ENCODE measurements at places on chromosomes 4 and X. TPM values are rescaled to one million over a fixed set of nuclear protein-coding genes. Genes with fewer than 3 reads are reported as not detected.

The BMX gene
- total RNA-seq = not detected

The LEF1 gene
- total RNA-seq = 130 TPM

The TSPAN5 gene
- total RNA-seq = 22.9 TPM

The TSC22D3 gene
- total RNA-seq = 88.1 TPM

The SPANXA1 gene
- total RNA-seq = not detected

The RAP2C gene
- 43.4 TPM for total RNA-seq

The GPR82 gene
- total RNA-seq = 0.19 TPM

The GAGE1 gene
- total RNA-seq = not detected

The SLC30A9 gene
- total RNA-seq = 47.8 TPM

The UBE2D3 gene
- total RNA-seq = 460 TPM

GRCh38 chrX:40550066-40550465 lies 30.7 kb upstream of the ATP6AP2 start:
- DNase-seq = no peak

- no peak for DNase-seq
Measured at GRCh38 chr4:147717878-147718277, 14.0 kb upstream of the ARHGAP10 start.

- no peak for DNase-seq
Measured at GRCh38 chr4:161650812-161651211, 513.0 kb downstream of the FSTL5 start.

GRCh38 chr4:113882668-113883067 lies 96.8 kb downstream of the ARSJ start:
- no peak for DNase-seq

- DNase-seq = no peak
Measured at GRCh38 chr4:70634482-70634881, 5.9 kb downstream of the ENAM start.

GRCh38 chr4:73387552-73387951 lies 16.5 kb upstream of the ALB start:
- DNase-seq = no peak

GRCh38 chr4:110869862-110870572 lies 247.1 kb upstream of the PITX2 start:
- no peak for DNase-seq

DNA sequence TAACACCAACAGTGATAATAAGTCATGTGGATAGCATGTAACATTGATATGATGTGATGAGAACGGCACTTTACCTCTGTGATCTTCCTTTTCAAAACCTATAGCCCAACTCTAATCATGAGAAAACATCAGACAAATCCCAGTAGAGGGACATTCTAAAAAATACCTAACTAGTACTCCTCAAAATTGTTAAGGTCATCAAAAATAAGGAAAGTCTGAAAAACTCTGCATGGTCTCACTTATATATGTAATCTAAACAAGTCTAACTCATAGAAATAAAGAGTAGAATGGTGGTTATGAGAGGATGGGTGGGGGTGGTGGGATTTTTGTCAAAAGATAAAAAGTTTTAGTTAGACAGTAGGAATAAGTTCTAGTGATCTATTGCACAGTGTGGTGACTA lies 243.9 kb upstream of the GRIA3 start:
- DNase-seq = no peak

DNA sequence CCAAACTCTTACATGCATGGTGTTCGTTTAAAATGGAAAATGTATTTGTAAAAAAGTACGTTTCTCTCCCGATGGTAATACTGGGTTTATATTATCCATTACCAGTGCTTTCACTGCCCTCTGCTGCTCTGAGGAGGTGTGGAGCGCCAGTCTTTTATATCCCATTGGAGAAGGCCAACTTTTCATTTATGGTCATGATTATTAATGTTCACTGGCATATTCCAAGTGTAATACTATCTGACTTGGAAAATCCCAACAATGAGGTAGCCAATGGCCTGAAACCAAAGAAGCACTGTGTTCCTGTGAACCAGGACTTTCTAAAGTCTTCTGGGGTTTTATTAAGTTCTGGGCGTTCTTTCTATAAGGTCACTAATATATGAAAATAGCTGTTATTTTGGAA lies 80.7 kb downstream of the SYNPO2 start:
- DNase-seq = no peak

GRCh38 chr4:52904421-52904820 lies 42.3 kb downstream of the RASL11B start:
- no peak for DNase-seq

- DNase-seq = no peak
Measured at GRCh38 chr4:786861-787300, 39.0 kb downstream of the CPLX1 start.

DNA sequence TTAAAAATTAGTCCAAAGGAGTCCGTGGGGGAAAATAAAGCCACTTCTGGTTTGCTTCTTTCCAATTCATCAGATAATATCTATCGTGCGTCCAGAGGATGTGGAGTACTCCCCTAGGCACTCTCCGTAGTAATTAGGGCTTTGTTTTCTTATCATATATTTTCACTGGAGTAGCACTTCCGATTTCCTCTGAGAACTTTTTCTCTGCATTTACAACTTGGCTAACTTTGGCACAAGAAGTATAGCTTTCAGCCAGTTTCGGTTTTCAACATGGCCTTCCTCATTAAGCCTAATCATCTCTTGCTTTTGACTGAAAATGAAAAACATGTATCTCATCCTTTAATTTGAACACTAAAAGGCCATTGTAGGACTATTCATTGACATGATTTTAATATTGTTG lies 80.5 kb downstream of the CASP3 start:
- DNase-seq = no peak

- DNase-seq = no peak
Measured at GRCh38 chr4:93416344-93417128, 412.0 kb upstream of the ATOH1 start.

GRCh38 chr4:129094347-129094746 lies 1.0 kb upstream of the SCLT1 start:
- DNase-seq = no peak

DNA sequence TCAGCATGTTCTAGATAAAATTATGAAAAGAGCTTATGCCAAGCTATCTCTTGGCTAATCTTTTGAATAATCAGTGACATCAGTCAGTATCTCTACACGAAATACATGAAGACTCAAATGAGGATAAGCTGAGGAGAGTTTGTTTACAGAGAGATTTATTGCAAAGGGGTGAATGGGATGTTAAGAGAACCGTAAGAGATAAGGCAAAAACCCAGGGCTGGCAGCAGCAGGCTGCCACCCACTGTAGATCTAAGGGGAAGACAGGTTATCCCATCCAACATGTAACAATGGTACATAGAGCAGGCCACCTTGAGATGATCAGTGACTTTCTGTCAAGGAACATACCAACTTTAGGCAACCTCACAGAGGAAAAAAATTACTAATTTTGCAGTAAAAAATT lies 432.1 kb upstream of the NR3C2 start:
- no peak for DNase-seq

DNA sequence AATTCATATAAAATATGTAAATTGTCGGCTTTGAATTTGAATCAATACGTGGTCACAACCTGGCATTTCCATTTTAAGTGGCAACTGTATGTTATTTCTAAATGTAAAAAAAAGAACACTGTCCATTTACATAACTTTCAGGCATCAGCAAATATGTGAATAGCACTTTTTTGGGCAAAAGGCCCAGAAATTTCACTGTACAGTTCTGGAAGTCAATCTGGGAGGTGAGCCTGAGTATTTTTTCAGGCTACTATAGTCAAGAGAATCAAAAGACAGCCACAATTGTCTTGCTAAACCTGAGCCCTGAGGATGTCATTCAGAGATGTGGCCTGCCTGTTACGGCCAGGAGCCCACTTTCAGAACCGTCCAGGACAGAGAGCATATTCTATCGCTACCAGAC lies 543.9 kb upstream of the MAGEB2 start:
- no peak for DNase-seq

DNA sequence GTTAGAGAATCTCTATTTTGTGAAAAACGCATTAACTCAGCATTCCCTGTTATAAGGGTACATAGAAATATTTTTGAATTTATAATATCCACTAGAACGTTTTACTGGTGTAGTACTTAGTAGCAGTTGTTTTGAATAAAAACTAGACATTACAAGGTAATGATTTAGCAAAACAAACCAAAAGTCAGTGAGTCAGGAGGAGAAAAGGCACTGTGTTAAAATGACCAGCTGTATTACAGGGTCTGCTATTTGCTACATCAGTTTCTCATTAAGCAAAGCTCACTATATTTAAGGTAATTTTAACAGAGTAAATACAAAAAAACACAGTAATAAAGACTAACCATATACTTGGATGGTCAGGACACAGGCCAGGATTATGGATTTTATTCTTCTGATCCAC lies 152.8 kb downstream of the RASL11B start:
- DNase-seq = no peak

- DNase-seq = no peak
Measured at GRCh38 chrX:41257801-41258200, 76.2 kb upstream of the DDX3X start.
